ENCODE measurements at places on chromosomes 4 and X.
A peak's percentile ranks its signal among the peaks of the same experiment; 100 is the strongest.

DNA sequence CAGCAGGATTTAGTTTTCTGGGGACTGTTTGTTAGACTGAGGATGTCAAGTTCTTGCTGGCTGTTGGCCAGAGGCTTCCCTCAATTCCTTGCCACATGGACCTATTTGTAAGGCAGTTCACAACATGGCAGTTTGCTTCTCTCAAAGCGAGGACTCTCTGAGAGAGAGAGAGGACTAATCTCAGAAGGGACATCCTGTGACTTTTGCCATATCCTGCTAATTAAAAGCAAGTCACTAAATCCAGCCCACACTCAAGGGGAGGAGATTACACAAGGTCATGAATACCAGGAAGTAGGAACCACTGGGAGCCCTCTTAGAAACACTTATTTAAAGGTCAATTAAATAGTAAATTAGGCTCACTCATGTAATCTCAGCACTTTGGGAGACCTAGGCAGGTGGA lies 38.2 kb downstream of the PPP1R2C start:
- no peak for DNase-seq

- DNase-seq = peak; percentile 49
Observed at GRCh38 chr4:147480891-147481576, at the start of gene EDNRA. Gene EDNRA, plus strand, starts transcription at chr4:147481097. Its CDS starts 4,585 bp downstream, at chr4:147485682.

- no peak for DNase-seq
Observed at GRCh38 chr4:20490734-20491133, 209.5 kb upstream of the PACRGL start.

DNA sequence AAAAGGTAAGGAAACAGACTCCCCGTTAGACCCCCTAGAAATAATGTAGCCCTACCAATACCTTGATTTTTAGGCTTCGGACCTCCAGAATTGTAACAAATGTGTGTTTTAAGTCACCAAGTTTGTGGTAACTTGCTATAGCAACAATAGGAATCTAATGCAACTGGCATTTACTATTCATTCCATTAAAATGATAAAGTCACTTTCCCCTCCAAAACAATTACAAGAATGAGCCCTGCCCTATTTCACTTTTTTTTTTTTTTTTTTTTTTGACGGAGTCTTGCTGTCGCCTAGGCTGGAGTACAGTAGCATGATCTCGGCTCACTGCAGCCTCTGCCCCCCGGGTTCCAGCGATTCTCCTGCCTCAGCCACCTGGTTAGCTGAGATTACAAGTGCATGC lies 3.5 kb upstream of the DDX60L start:
- DNase-seq = peak; percentile 71

- no peak for DNase-seq
Observed at GRCh38 chrX:9535101-9535500, 70.2 kb downstream of the TBL1X start.

DNA sequence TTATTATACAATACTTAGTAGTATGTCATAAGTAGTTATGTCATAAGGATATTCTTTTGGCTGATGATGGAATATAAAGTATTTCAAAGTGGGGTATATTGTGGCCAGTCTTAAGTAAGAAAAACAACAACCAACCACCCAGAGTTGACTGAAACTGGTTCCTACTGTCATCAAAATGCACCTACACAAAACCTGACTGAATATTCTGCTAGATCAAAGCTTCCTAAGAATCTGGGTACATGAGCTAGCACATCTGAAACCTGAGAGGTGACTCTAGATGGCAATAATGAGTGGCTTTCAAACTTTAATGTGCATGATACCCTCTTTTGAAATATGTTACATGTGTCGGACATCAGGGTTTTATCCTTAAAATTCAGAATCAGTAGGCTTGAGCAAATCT lies 60.4 kb downstream of the REELD1 start:
- no peak for DNase-seq

DNA sequence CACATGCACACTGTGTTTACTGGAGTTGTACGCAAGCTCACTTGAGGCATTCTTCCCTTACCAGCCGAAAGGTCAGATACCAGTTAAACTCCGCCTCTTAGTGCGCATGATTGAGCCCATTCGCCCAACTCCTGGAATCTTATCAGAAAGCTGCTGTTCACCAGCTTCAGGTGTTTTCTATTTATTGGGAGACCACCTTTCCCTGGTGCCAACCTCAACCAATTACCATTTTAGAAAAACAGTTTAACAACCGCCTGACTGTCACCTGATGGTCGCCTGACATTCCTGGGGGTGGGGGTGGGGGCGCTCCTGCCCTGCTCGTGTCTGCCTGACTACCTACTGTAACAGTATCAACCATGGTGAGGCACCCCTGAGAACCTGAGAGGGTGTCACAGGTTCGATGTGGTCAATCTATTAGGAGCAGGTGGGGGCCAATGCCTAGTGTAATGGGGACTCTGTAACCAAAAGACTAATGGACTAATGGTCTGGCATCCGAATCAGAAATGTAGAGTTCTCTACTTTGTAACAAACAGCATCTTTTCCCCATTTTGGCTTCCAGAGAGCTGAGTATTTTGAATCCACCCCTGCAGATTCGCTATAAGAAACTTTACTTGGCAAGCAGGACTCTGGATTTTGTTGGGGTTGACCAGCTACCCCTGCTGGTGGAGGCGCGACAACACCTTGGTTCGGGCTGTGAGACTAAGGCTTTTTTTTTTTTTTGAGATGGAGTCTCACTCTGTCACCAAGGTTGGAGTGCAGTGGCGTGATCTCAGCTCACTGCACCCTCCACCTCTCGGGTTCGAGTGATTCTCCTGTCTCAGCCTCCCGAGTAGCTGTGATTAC lies 58.2 kb upstream of the ZNF157 start:
- DNase-seq = peak; percentile 68

GRCh38 chr4:66750273-66750672 lies 795.0 kb downstream of the CENPC start:
- DNase-seq = peak; percentile 20

GRCh38 chr4:8701126-8702019 lies 108.8 kb downstream of the CPZ start:
- DNase-seq = no peak

GRCh38 chr4:101527188-101527587 lies 179.9 kb upstream of the PPP3CA start:
- DNase-seq = peak; percentile 2

DNA sequence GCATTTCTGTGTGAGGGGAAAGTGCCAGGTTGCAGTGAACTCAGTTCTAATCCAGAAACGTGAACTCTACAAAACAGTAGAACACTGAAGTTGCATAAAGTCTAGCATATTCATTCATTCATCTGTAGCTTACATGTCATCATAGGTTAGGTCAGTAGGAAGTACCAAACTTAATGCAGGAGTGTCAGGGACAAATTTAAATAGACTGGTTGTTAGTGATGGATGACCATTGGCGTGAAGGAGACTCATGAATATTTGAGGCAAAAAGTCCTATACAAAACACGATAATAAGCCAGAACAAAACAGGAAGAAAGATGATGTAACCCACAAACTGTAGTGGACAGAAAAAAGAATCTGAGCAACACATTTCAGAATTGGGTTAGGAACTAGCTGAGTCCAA lies 592.8 kb upstream of the PCDH10 start:
- DNase-seq = no peak

DNA sequence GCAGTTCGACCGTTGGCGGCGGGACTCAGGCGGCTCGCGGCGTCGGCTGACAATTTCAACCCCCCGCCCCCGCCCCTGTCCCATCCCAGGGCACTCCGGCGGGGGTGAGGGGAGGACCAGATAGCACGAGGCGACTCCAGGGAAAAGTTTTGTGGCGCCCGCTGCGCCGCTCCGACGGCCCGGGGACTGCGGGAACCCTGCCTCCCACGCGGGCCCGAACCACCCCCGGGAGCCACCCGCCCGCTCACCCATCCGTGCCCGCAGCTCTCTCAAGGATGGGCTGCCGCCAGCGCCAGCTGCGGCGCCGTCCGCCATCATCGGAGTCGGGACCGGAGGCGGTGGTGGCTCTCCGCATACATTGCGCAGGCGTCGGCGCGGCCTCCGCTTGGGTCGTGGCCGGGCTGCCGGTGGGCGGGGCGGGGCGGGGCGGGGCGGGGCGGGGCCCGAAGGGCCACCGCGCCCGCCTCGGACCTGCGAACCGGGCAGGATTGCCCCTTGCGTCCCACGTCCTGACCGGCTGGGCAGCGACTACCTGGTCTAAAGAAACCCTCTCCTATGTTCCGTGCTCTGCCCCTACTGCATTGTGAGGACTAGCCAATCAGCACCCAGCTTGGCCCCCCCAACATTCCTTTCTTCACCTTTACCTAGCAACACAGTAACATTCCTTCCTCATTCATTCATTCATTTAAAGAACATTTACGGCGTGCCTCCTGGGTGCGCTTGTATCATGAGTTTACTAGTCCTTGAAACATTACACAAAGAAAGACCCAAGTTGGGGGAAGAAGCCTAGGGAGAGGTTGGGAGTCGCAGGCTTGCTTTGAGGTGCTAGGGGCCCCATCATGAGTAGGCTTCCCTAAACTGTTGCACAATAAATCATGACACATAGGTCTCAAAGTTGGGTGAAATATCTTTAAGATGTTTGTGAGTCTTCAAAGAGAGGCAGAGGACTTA lies at the start of gene MAP7D3:
MAP7D3 (minus strand) TSS at position 360 of the 951 bp plus-strand sequence; CDS start at position 318, 42 bp downstream.
- DNase-seq = peak; percentile 73

DNA sequence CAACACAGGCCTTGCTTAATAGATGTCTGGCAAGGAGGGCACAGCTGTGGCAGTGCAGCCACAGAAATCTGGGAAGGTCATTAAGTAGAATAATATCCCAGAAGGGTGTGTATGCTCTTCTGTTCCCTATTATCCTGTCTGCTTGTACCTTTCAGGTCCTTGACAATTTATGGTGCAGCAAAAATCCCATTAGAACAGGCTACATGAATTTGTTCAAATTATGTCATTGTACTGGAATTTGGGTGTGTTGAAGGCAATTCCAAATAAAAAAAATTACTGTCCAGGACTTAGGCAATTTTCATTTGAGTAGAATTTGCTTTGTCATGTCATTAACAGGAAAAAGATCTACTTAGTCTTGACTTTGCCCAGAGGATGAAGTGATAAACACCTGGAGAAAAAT lies 192.1 kb downstream of the IDS start:
- DNase-seq = no peak

GRCh38 chrX:65034668-65035445 lies 58.6 kb upstream of the ZC4H2 start:
- DNase-seq = no peak

- DNase-seq = no peak
Observed at GRCh38 chr4:81648576-81649275, 177.0 kb upstream of the RASGEF1B start.

GRCh38 chr4:52925531-52925968 lies 63.4 kb downstream of the RASL11B start:
- peak; percentile 26 for DNase-seq

DNA sequence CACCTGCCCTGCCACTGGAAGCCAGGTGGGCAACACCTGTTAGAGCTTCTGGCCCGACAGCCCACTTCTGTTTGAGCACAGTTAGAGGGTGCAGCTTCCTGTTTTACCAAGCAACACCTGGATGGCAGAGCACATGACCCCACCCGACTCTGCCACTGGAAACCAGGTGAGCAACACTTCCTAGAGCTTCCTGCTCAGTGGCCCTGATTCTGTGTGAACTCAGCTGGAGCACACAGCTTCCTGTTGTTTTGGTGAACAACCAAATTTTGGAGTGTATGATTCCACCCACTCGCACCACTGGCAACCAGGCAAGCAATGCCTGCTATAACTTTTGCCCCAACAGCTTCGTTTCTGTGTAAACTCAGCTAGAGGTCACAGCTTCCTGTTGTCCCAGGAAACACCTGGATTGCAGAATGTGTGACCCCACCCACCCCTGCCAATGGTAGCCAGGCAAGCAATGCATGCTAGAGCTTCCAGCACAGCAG lies 163.8 kb upstream of the KLF8 start:
- no peak for DNase-seq

GRCh38 chr4:55255179-55255578 lies 90.9 kb upstream of the SRD5A3 start:
- DNase-seq = peak; percentile 5

DNA sequence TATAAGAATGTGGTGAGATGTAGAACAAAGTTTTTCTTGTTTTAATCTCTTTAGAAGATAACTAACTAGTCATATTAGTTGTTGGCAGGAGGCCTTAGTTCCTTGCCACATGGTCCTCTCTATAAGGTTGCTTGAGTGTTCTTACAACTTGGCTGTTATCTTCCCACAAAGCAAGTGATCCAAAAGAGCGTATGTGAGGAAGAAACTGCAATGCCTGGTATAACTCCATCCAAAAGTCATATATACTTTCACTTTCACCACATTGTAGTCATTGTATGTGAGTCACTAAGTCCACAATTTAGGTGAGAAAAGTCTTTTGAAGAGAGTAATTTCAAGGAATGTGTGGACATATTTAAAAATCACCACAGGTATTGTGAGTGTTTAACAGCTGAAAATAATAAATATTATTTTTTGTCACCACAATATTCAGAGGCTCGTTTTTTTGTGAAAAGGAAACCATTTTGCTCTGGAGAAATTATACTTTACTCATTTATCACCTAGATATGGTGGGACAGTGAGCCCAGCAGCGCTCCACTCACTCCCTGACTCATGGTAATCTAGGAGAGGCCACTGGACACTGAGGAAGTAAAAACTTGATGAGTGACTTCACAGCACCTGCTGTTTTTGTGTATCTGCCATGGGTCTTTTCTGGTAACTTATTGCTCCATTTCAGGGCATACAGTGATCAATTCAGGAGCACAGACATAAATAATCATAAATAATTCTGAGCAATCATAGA lies 369.4 kb upstream of the NDST3 start:
- no peak for DNase-seq

- DNase-seq = no peak
Observed at GRCh38 chr4:152289941-152290340, 246.0 kb downstream of the FBXW7 start.

DNA sequence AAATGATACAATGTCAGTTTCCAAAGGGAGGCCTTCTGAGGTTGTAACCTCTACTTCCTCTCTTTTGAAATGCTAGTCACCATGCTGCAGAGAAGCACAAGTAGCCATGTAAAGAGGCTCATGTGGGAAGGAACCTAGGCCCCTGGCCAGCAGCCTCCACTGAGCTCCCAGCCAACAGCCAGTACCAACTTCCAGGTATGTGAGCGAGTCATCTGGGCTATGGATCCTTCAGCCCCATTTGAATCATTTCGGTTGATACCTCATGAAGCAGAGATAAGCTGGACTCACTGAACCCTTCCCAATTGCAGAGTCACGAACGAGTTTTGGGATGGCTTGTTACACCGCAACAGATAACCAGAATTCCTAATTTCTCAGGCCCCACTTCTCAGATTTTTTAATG lies 187.0 kb upstream of the LDB2 start:
- DNase-seq = peak; percentile 51

DNA sequence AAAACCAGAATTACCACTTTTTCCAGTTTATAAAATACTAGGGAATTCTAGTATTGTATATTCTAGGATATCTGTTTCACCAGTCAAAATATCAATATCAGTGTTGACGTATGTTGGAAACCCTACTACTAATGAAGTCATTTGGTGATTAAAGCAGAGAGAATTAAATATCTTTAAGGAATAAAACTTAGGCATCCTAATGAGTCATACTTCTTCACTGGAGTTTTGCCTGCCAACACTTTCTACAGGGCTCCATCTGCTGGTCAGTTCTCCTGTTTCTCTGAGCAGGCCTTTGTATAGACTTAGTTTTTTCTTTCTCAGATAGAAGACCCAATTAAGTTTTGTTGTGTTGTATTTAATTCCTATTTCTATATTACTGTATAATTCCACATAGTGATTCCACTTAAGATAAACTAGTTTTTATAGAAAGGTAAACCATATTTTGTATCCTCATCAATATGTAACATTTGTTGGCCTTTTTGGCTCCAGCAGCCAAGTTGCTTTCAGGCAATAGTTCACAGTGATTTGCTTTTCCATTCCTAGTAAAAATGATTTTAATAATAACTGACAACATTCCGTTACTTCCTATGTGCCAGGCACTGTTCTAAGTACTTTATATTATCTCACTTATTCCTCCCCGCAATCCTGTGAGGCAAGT lies 3.5 kb downstream of the AP1AR start:
- DNase-seq = peak; percentile 82

GRCh38 chrX:76893930-76894329 lies 466.4 kb downstream of the MAGEE1 start:
- DNase-seq = peak; percentile 2
